MV-4-11 (cell line): ENCODE measurements at places on chromosomes 3 and 15.

DNA sequence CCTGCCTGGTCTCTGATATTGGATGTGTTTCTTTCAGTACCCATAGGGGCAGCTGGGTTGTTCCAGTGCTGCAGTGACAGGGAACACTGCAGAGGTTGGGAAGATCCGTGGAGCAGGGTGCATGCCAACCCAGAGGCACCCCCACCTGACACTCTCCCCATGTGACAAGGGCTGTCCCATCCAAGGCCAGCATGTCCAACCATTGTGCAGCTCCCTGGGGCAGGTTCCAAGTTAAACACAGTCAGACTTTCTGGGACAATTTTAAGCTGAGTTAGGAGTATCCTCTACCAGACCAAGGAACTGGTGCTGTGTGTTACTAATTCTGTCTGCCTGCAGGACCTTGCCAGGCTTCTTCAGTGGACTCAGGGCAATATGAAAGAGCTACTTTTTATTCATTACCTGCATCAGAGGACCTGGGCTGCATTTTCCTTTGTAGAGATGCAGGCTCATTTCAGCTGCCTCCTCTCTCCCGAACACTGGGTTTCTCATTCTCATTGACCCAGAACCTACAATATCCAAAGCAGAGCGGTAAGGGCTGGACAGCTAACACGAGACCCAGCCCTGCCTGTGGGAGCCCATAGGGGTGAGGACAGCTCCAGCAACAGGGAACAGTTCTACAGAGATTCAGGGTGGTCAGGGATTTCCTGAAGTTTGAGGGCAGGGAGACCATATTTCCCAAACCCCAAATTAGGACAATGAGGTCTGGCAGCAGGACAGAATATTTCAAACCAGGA, 72.7 kb downstream of the SPSB4 start:
- no peak for DNase-seq

- DNase-seq, result no peak
Observed at GRCh38 chr15:55241186-55241585, 44.4 kb upstream of the RSL24D1 start.

DNA sequence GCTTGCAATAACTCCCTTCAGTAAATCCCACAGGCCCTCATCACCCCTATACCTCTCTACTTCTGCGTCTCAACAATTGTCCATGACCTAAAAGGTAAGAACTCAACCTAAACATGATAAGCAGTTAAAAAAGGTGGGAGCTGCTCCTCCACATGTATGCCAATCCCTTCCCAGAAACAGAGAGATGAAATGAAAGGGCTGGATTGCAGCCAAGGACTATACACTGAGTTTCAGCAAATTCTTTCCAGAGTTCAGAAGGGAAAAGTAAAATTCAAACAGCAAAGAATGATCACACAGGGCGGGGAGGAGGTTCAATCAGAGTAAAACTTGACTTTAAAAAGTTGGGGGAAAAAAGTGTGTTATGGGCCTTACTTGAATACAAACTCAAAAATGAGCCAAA, 27.5 kb downstream of the PLOD2 start:
- DNase-seq, result no peak

- DNase-seq, result no peak
Observed at GRCh38 chr3:24040311-24040710, 95.2 kb downstream of the NR1D2 start.

- DNase-seq, result no peak
Observed at GRCh38 chr3:184155644-184156521, 706 bp downstream of the DVL3 start.

- peak; percentile 63 for DNase-seq
Observed at GRCh38 chr3:156014489-156014888, 105.9 kb upstream of the KCNAB1 start.

- DNase-seq, result no peak
Observed at GRCh38 chr15:63057468-63058345, 15.2 kb downstream of the TPM1 start.

GRCh38 chr15:96619174-96619573, 288.7 kb downstream of the NR2F2 start:
- DNase-seq, result no peak

- DNase-seq, result no peak
Observed at GRCh38 chr15:63094495-63094931, 27.1 kb upstream of the LACTB start.

DNA sequence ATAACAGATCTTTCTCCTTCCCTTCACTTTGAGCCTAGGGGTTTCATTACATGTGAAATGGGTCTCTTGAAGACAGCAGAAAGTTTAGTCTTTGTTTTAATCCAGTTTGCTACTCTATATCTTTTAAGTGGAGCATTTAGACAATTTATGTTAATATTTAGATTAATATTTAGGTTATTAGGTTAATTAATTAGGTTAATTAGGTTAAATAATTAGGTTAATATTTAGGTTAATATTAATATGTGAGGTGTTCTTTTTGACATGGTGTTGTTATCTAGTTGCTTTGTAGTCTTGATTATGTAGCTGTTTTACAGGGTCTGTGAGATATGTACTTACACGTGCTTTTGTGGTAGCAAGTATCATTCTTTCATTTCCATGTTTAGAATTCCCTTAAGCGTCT, 312.9 kb downstream of the NEK10 start:
- DNase-seq, result no peak

DNA sequence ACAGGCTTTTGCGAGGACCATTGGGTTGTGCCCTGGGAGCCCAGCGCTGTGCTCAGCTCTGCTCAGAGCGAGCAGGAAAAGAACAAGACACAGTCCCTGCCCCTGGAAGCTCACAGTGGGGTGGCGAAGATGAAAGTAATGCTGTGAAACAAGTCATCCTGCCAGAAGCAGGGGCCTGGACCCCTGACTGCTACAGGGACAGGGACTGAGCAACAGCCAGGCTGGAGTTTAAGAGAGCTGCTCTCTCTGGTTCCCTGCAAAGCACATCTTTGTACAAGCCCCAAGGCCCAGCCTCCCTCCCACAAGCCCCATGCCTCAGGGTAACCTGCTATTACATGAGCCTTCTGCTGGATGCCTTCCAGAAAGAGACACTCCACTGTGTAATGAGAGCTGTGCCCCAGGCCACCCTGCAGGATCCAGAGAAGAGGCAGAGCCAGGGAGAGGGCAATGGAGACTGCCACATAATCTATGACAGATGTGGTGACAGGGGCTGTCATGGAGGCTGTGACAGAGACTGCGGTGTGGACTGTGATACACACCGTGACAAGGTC, 7.1 kb upstream of the HCN4 start:
- DNase-seq, result no peak

GRCh38 chr3:163951397-163951987, 1126.8 kb downstream of the SI start:
- DNase-seq, result no peak

- no peak for DNase-seq
Observed at GRCh38 chr3:44018926-44019325, 222.8 kb upstream of the TOPAZ1 start.

DNA sequence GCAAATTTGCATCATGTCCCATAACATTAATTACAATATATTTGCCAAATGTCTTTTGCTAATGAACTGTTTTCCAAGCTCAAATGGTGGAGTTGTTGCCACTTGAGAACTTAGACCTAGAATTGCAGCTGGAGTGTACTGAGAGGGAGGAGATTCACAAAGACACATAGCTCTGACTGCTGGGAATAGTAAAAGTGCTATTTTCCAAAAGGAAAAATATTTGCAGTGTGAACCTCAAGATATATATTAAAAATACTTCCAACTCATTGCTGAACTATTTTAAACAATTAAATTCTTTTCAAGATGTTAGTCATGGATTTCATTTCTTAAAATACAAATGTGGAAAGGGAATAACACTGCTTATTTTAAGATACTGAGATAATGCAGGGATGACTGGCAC, 666.8 kb upstream of the ARPP21 start:
- no peak for DNase-seq

DNA sequence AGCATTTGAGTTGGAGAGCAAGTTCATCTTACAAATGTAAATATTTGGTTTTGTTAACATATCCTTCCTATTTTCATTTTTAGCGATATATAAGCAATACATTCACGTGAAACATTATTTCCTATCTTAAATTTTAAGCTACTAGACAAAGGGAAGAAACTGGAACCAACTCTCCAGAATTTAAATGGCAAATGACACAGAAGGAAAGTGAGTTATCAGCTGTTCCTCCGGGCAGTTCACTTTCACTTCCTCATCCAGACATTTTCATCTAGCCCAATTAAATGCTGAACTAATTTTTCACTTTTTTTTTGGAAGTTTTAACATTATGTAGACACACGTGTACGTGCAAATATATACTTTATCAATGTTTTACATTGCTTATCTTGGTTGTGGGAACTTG, 58.7 kb downstream of the MORC1 start:
- peak; percentile 81 for DNase-seq

DNA sequence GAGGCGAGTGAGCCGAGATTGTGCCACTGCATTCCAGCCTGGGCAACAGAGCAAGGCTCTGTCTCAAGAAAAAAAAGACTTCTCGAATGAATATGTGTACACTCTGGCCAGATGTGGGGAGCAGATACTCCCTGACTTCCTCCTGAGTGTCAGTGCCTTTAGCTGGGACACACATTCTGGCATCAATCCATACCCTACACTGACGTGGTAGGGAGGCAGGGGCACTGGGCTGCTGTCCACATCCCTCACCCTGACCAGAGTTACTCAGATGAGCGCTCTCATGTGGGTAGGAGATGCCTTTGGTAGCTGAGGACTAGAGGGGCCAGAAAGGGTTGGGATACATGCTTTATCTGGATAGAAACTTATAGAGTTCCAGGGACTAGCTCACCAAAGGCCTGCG, 15.6 kb downstream of the LIMD1 start:
- no peak for DNase-seq

- no peak for DNase-seq
Observed at GRCh38 chr3:22419261-22419660, 668.3 kb upstream of the ZNF385D start.

- no peak for DNase-seq
Observed at GRCh38 chr3:64975147-64975546, 287.3 kb upstream of the ADAMTS9 start.

- DNase-seq, result no peak
Observed at GRCh38 chr15:88654430-88655102, 15.8 kb downstream of the ISG20 start.

DNA sequence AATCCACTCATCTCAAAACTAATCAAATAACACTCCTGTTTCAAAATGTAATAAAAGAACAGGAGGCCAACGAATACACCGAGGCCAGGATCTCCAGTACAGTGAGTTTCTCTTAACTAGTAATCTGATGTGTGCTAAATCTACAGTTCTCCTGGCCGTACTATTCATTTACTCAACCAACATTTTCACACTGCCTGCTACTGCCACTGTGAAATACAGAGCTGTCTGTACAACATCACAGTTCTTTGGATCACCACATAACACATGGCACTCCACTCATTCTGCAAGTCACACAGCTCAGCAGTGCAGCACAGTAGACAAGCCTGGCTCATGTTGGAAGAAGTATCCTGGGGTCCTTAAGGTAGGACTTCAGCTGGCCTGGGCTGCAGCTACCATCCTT, 21.9 kb downstream of the RIOX2 start:
- no peak for DNase-seq
